ENCODE measurements at places on chromosomes 11 and 22. TPM values are rescaled to one million over a fixed set of nuclear protein-coding genes. Genes with fewer than 3 reads are reported as not detected.

Gene IGF2
- total RNA-seq, result 27.0 TPM

Gene GTSE1
- 39.9 TPM for total RNA-seq

Gene TIMP3
- not detected for total RNA-seq

Gene OR52A5
- total RNA-seq, result not detected

Gene TPH1
- total RNA-seq, result 0.14 TPM

Gene DEFB108B
- total RNA-seq, result not detected

Gene C11orf97
- not detected for total RNA-seq

DNA sequence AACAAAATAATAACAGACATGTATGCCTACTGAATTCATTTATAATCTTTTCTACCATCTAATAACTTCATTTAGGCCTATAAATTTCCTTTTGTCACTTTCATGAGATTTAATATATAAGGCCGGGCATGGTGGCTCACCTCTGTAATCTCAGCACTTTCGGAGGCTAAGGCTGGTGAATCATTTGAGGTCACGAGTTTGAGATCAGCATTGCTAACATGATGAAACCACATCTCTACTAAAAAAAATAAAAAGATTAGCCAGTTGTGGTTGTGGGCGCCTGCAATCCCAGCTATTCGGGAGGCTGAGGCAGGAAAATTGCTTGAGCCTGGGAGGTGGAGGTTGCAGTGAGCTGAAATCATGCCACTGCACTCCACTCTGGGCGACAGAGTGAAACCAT, 14.2 kb upstream of the NTM start:
- DNase-seq, result no peak

- no peak for DNase-seq
These were observed 61.3 kb upstream of the YPEL1 start for GRCh38 chr22:21796863-21797262.

DNA sequence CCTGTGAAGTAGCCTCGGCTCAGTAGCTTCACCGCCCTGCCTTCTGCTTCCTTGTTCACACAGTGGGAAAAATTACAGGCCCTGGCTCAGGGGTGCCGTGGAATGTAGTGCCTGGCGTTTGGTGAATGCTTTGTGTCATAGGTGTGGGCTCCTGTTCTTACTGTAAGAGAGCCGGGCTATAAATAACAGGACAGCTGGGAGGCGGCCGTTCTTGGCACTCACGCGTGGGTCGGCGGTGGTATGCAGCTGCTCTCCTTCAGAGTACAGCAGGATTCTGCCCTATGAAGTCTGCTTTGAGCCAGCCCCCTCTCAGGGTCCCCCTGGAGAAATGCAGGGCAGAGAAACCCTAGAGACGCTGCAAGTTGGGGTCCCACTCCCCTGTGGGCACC, 84.2 kb downstream of the CTTN start:
- DNase-seq, result no peak

DNA sequence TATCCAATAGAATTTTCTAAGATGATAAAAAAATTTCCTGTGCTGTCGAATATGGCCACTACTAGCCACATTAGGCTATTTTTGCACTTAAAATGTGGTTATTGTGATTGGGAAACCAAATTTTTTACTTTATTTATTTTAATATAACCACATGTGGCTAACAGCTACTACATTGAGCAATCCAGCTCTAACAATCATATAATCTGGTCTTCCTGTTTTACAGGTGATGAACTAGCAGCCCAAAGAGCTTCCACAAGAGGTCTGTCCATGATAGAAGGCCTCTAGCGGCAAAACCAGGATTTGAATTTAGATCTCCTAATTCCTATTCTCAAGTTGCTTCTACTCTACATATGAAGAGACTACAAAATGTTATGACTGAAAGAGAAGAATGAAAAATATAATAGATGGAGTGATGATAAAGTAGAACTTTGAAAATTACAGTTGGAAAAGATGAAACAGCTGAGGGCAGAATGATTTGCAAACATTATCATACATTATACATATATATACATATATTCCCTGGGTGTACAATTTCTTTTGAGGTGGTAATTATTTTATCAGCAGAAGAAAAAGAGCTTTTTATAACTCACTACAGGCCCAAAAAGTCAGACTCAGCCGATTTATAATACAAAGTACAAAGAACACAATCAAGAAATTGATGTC, 363.5 kb upstream of the PITPNB start:
- no peak for DNase-seq

GRCh38 chr11:134916421-134917213, 504.6 kb upstream of the B3GAT1 start:
- DNase-seq, result no peak

DNA sequence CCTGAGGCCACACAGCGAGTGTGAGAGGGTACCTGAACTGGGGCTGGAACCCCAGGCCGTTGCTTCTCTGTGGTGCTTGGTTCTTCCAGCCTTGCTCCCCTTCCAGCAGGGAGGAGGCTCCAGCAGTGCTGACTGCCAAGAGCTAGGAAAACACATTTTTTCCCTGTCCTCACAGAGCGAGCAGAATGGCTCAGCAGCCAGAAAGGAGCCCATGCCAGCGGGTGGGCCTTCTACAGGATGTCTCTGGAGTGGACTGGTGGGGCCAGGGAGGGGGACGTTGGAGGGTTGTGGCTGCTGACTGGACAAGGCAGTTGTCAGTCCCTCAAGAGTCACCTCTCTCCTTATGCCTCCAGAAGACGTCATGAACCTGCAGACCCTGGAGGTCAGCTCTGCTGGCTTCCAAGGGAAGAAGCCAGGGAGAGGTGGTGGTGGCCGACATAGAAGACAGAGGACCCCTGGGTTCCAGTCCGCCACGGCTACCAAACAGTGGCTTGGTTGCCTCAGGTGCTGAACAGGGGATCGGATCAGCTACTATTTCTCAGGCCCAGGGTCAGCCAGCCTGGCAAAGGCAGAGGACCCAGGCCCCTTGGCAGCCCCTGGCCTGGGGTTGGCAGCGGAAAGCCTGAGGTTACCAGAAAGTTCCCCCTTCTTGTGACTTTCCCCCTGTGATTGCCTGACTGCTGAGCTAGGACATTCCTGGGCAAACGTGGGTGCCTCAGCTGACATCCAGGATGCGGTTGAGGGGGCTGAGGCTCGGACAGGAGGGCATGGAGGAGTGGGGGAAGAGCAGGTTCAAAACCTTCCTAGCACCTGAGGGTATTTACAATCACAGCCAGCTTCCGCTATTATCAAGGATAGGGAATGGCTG, 3.7 kb downstream of the MAFF start:
- DNase-seq, result no peak

GRCh38 chr11:79090191-79090705, 350.6 kb downstream of the TENM4 start:
- no peak for DNase-seq

DNA sequence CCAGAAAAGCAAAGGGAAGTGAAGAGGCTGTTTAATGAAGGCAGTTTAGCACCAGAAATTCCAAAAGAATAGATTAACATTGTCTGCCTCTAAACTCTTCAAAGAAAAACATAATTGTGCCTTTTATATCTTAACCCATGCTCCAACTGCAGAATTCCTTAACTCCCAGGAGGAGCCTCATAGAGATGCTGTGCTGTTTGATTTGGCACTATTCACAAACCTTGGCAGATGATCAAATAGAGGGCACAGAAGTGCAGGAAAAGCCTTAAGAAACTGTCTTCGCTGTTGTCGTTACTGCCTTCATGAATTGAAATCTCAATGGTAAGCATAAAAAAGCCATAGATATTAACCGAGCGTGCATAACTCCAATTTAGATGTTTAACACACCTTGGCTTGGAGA, 124.1 kb upstream of the MPPED2 start:
- no peak for DNase-seq

DNA sequence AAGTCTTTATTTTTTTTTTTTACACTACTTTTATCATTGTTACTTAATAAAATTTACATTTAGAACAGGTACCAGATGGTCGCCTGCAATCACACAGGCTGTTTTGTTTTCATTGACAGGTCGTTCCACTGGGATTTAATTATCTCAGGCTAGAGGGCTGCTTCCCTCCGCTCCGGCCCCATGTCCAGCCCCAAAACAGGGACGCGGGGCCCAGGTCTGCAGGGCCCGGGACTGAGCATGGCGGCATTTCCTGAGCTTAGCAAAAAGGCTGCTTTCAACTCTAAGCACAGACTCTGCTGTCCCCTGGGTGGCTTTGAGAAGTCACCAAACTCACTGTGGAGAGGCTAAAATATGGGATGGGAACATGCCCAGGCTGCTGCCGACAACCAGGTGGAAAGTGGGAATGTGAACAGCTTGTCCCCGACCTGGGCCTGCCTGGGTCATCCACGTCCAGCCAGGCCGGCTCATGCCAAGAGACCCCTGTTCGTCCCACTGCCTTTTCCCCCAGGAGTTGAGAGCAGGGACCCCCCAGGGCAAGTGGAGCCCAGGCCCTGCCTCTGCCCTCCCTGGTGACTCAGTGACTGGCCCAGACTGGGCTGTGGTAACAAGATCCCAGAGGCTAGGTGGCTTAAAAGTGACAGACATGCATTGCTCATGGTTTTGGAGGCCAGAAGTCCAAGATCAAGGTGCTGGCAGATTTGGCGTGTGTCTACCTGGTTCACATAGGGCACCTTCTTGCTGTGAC, 150.0 kb downstream of the SHANK2 start:
- DNase-seq, result no peak

GRCh38 chr11:20031155-20032001, 128.9 kb downstream of the DBX1 start:
- no peak for DNase-seq

DNA sequence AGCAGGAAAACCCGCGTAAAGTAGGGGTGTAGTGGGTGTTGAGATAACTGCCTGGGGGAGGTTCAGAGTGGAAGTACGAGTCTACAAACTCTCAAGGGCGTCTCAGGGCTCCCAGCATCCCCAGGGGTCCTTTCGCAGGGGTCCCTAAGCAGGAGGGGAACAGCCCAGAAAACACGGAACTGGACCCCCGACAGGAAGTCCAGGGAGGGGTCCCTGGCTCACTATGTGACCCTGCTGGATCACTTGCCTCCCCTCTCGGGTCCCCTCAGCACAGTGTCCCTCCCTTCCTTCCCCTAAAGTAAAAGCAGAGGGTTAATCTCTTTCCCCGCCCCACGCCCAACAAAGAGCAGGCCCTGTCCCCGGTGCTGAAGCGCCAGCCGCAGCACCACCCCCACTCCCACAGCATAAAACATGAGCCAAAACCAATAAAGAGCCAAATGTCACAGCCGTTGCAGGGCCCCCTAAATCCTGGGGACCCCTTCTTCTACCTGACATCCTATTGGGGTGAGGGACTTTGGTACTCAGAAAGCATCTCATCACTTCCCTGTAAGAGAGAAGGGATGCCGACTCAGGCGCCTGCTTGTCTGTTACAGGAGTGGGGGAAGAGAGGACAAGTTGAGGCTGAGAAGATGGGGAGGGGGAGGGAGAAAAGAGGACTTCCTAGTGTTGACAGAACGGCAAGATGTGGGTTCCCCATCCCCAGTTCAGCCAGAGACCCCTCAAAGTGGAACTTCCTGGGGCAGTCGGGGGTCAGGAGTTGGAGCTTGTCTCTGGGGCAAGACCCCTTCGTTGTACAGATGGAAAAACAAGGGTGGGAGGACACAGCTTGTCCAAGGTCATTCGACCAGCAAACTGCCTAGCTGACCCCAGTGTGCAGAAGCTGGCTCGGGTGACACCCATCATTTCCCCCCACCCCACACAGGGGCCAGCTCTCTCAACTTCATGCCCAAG, 1.4 kb upstream of the NEFH start:
- DNase-seq, result peak; percentile 41

GRCh38 chr11:123239191-123240150, 44.4 kb upstream of the CLMP start:
- DNase-seq, result no peak

GRCh38 chr11:11732116-11732515, 109.7 kb upstream of the USP47 start:
- DNase-seq, result no peak

GRCh38 chr11:61294717-61295595, at the start of gene VWCE:
Gene VWCE, minus strand, starts transcription at chr11:61295316. Its CDS starts 279 bp downstream, at chr11:61295037.
- peak; percentile 81 for DNase-seq
